ENCODE measurements at places on chromosomes 2 and 18.
A peak's percentile ranks its signal among the peaks of the same experiment; 100 is the strongest.

- no peak for DNase-seq
These were observed 68.7 kb downstream of the ZFP36L2 start for GRCh38 chr2:43157506-43158246.

GRCh38 chr2:237290261-237290660 lies 123.7 kb downstream of the COL6A3 start:
- no peak for DNase-seq

DNA sequence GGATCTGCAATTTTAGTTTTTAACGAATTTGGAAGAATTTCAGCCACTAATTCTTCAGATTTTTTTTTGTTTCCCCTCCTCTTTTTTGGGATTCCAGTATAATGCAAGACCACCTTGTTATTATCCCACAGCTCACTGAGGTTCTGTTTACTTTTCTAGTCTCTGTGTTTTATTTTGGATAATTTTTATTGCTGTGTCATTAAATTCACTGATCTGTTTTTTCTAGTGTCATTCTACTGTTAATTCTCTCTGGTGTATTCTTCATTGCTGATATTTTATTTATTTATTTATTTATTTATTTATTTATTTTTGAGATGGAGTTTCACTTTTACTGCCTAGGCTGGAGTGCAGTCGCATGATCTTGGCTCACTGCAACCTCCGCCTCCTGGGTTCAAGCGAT lies 32.2 kb downstream of the UBR3 start:
- DNase-seq, result no peak

- DNase-seq, result peak; percentile 42
These were observed 746 bp upstream of the POLR1B start for GRCh38 chr2:112541315-112542122.

DNA sequence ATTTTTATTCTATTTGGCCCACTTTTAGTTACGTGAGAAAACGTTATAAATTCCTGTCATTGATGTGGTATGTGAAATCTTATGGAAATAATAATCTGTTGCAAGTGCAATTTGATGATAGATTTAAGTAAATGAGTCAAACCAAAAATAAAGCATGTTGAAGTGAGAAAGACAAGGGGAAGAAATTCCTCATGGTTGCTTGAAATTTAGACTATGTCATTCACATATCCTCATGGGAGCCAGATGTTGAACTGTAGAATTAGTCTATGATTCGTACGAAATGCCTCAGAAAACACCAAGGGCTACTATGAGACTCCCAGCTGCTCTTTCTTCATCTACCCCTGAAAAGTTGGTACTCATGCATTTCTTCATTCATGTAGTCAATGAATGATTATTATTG lies 55.7 kb downstream of the KLHL14 start:
- no peak for DNase-seq

DNA sequence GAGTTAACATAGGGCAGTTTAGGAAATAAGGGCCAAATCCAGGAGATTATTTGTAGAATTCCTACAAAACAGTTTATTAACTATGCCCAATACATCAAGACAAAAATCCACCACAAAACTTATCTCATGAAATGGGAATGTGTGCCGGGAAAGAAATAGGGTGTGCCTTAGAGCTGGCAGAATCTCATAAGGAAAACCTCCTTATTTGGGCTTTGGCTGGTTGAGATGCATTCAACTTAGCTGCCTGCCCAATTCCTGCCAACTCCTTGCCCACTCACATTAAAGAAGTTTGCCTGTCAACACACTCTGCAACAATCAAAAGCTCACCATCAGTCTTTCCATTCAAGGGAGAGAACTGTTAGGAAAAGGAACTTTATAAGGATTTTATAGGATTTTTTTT lies 500.6 kb downstream of the SATB2 start:
- no peak for DNase-seq

GRCh38 chr2:52391621-52392020 lies 1359.7 kb upstream of the NRXN1 start:
- DNase-seq, result no peak

- no peak for DNase-seq
These were observed 47.9 kb downstream of the E2F6 start for GRCh38 chr2:11417946-11418585.

GRCh38 chr2:220078439-220078838 lies 451.0 kb downstream of the SLC4A3 start:
- no peak for DNase-seq

DNA sequence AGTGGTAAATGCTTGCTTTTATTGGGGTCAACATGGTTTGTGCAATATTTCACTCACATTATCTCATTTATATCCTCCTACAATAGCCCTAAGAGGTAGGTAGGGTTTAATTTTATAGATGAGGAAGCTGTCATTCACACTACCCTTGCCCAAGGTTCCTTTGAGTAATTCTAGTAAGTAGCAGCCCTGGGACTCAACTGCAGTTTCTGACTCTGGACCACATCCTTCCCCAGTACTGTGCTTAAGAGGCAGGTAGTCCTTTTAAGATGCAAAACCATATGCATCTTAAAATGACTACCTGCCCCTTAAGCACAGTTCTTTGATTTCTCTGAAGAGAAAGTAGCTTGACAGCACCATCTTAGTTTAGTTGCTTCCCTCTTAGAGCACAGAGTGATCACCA lies 15.7 kb upstream of the NT5C1B start:
- DNase-seq, result no peak

DNA sequence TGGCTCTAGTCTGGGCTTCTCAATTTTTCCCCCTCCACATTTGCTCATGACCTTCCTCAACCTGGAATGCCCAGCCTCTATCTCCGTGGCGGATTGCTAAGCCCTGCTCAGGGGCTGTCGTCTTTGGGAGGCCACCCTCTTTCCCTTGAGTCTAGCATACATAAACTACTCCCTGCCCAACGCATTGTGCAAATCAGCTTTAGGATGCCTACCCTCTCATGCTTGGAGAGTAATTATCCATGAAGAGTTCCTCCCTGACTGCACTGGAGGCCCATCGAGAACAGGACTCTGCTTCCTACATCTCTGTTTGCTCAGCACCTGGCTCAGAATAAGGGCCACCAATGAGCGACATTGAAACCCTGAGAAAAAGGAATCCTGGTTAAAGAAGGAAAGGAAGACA lies 53.7 kb upstream of the NPAS2 start:
- DNase-seq, result no peak

DNA sequence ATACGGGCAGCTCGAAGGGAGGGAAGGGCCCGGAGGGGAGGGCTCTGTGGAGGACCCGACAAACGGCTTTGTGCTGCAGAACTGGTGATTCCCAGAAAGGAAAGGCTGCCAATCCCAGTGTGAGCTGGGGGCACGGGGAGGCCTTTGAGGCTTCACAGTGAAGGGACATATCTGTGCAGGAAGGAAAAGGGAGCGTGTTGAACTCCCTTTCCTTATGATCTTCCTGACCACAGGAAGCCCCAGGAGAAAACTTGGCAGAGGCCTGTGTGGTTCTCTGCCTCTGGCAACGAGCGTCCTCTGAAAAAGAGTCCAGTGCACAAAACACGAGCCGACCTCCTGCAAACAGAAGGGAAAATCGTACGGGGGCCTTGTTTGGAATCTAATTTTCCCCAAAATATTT lies 683.5 kb upstream of the SALL3 start:
- no peak for DNase-seq

GRCh38 chr18:3594760-3595368 lies 144.9 kb downstream of the TGIF1 start:
- no peak for DNase-seq

DNA sequence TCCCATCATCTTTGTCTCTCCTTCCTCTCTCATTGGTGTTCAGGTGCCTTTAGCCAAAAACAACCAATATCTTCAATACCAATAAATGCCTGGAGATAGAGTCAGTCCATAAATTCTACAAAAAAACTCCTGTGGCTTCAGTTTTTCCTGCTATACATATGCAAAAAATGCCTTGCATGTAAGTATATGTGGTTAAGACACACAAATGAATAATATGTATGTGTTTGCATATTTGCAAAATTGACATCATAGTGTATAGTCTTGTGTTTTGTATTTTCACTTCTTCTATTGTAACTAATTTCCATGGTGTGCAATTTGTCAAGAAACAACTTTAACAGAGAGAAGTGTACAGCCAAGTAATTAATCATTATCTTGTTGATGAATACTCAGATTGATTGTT lies 115.5 kb downstream of the NYAP2 start:
- no peak for DNase-seq

GRCh38 chr2:88603146-88603545 lies 24.1 kb downstream of the EIF2AK3 start:
- DNase-seq, result no peak

DNA sequence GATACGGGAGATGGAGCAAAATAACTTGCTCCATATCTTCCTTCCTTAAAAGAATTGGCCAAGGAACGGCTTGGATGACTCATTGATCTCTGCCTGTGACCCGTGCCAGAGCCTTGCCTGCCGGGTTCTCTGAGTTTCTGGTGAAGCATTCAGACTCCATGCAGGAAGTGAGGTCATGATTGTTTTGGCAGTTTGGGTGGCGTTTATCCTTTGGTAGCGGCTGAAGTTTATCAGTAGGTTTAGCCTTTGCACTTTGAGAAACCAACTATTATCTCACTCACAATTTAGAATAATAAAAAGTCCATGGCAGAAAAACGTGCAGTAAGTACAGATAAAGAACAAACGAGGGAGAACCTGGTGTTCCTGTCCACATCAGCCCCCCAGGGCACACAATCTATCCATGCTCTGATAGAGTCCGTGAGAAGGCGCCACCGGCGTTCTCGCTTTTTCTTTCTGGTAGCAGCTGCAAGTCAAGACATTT lies 15.0 kb upstream of the CTAGE1 start:
- DNase-seq, result no peak

DNA sequence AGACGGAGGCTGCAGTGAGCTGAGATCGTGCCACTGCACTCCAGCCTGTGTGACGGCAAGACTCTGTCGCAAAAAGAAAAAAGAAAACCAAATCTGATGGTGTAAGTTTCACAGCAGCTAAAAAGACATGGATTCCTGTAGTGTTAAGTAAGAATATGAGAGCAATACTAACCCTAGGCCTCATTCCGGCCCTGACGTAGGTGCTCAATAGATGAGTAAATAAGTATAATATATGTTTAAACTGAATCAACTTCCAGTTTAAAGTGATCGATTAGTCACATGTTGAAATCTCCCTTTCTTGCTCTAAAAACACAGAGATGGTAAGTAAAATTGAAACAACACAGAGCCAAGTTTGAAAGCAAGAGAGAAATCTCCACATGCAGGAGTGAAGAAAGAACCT lies 8.0 kb downstream of the ME2 start:
- DNase-seq, result no peak

GRCh38 chr2:62303788-62304187 lies 107.9 kb downstream of the B3GNT2 start:
- DNase-seq, result no peak

GRCh38 chr2:237712477-237713377 lies 85.3 kb downstream of the LRRFIP1 start:
- no peak for DNase-seq

DNA sequence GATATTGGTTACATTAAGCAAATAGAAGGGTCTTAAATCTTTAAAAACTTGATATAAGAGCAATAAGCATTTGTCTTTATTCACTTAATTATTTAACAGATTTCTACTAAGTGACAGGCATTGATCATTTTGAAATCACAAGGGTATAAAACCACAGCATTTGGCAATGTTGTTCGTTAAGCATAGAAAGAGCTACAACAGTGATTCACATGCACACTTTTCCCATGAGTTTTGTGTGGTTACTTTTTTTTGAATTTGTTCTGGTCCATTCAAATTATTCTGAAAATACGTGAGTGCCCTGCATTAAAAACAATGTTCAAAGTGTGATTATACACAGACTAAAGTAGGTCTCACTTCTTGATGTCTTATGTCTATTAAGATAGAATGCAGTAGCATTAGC lies 52.2 kb downstream of the LYPD6B start:
- no peak for DNase-seq

GRCh38 chr18:40897884-40898283 lies 1057.2 kb upstream of the PIK3C3 start:
- DNase-seq, result no peak

DNA sequence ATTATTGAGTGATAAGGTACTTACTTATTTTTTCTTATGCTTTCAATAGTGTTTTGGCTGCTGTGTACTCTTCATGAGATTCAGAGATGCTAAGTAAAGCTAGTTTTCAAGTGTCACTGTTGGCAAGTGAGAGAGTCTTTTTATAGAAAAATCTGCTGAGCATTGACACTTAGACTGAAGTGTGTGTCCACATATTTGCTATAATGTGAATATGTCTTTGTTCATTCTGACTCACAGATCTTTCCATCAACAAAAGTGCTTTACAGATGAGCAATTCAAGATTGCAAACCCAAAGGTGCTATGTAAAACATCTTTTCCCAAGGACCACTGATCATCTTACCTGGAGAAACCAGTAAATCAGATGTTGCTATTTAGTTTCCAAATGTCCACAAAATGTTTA lies 410.6 kb upstream of the FIGN start:
- no peak for DNase-seq

GRCh38 chr2:224286923-224287322 lies 115.0 kb downstream of the FAM124B start:
- no peak for DNase-seq

DNA sequence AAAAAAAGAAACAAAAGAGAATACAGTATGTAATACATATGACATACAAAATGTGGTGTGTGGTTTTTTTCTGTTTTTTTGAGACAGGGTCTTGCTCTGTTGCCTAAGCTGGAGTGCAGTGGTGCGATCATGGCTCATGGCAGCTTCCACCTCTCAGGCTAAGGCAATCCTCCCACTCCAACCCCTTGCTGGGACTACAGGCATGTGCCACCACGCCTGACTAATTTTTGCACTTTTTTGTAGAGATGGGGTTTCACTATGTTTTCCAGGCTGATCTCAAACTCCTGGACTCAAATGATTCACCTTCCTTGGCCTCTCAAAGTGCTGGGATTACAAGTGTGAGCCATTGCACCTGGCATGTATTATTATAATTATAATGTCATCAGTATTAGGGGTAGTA lies 38.9 kb downstream of the DHX57 start:
- DNase-seq, result no peak

- DNase-seq, result no peak
These were observed 3.2 kb downstream of the INO80C start for GRCh38 chr18:35494251-35495220.

GRCh38 chr2:66577321-66578053 lies 142.6 kb downstream of the MEIS1 start:
- no peak for DNase-seq

- DNase-seq, result no peak
These were observed 61.8 kb upstream of the CTDP1 start for GRCh38 chr18:79617511-79618500.

DNA sequence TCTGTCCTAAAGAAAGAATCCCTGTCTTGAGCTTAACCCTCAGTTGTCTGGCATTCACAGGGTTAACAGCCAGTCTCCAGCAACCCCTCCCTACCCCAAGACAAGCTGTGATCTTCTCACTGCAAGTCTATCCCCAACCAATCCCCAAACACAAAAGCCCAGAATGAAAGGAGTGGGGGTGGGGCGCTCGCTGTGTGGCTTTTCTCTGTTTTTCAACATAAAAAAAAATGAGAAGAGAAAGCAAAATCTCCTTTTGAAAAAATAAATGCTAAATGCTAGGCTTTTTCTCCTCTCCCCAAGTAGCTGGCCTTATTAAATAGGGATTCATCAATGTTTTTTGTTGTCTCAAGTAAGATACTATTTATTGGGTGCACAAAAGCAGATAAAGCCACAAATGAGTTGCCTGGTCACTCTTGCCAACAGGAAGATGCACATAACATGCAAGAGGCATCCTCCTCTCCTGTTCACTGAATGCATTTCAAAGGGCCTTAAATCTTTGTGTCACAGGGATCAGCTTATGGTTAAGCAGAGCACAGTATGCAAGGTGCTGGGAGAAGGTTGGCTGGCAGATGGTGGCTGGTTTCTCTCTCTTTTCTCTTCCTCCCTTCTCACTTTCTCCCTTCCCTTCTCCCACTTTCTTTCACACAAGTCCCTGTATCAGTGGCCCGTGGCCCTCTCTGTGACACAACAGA lies 225.6 kb downstream of the CMPK2 start:
- no peak for DNase-seq
